ENCODE measurements at places on chromosomes 4 and X.

- peak; percentile 3 for DNase-seq
Observed at GRCh38 chr4:21765810-21766407, 182.7 kb downstream of the KCNIP4 start.

GRCh38 chr4:8165374-8165896 is 6.8 kb upstream of the ABLIM2 start:
- no peak for DNase-seq

GRCh38 chrX:11458170-11458569 is 165.0 kb downstream of the AMELX start:
- DNase-seq: no peak

- no peak for DNase-seq
Observed at GRCh38 chr4:184977747-184978146, 40.5 kb upstream of the HELT start.

- no peak for DNase-seq
Observed at GRCh38 chr4:2378898-2379297, 39.5 kb downstream of the ZFYVE28 start.

All from hypothalamus (tissue), 51 donors.